ENCODE measurements at places on chromosomes 1 and 21.

DNA sequence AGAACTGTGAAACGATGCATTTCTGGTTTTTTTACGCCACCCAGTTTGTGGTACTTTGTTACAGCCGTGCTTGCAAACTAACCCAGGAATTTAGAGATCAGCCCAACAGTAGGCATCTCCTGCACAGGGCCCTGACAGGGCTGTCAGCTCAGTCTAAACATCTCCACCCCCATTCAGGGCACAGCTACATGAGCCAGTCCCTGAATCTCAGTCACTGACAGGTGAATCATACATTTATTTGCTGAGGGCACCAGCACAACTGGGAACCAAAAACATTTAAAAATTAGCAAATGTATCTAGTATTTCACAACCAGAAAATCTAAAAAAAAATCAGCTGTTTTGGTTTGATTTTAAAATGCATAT is 30.7 kb downstream of the PRDX6 start:
- no peak for DNase-seq

GRCh38 chr1:36342426-36343185 is 19.2 kb upstream of the EVA1B start:
- DNase-seq: peak; percentile 55

DNA sequence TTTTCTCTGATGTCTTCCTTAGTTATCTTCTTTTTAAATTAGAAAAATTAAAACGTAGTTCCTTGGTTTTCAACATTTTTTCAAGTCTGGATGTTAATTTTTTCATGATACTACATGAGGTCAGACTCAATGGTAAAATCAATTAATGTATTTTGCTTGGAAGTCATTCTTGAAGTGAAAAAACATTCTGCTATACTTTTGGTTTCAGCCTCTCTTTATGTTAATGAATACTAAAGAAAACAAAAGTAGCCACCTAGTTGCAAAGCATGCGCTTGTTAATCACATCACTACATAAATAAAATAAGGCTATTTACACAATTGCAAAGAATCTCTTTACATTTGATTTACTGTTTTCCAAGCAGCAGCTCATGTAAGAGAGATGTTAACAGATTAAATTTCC is 170.4 kb downstream of the LIPI start:
- no peak for DNase-seq

- no peak for DNase-seq
Measured at GRCh38 chr1:54280651-54281050, 80.7 kb downstream of the MRPL37 start.

GRCh38 chr1:59317780-59318179 is 20.9 kb downstream of the FGGY start:
- DNase-seq: no peak

DNA sequence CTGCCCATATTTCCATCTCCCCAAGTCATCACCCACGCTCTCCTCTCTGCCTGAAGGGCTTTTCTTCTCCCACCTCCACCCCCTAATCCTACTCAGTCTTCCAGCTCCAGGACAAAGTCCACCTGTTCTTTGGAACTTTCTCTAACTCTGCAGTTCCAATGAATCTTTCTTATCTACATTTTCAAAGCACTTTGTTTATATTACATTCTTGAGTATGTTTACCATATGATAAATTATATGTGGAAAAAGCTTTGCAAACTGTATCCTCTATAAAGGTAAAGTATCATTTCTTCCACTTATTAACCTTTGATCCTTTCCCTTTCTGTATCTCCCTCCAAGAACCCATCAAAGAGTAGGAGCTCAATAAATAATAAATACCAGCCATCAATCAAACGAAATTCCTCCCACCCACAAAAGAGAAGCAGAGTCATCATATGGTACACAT is 39.7 kb downstream of the TTC13 start:
- no peak for DNase-seq

GRCh38 chr1:110520827-110521226 is 1.9 kb upstream of the KCNA10 start:
- DNase-seq: no peak

- no peak for DNase-seq
Measured at GRCh38 chr1:60922304-60922703, 160.1 kb upstream of the NFIA start.

DNA sequence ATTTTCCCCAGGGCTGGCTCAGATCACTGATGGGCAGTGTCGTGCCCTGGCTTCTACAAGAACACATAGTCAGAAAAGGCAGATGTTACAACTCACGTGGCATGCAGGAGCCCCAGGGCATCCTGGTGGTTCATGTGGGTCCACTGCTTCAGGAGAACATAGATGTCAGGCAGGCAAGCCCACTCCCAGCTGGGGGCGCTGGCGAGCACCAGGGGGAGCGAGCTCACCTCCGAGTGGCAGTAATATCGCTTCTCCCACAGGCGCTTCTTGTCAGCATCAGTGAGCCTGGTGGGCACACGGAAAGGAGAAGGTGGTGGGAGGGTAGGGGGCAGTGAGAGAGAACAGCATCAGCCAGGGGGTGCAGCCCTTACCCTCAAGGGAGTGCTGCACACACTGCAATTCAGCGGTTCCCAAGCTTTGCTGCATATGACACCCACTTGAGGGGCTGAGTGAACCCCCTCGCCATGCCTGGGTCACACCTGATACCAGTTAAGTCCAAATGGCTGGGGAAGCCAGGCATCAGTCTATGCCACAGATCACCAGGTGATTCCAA is 34.3 kb upstream of the PPP1R15B start:
- DNase-seq: peak; percentile 41
